ENCODE measurements at places on chromosomes 3 and 15.

DNA sequence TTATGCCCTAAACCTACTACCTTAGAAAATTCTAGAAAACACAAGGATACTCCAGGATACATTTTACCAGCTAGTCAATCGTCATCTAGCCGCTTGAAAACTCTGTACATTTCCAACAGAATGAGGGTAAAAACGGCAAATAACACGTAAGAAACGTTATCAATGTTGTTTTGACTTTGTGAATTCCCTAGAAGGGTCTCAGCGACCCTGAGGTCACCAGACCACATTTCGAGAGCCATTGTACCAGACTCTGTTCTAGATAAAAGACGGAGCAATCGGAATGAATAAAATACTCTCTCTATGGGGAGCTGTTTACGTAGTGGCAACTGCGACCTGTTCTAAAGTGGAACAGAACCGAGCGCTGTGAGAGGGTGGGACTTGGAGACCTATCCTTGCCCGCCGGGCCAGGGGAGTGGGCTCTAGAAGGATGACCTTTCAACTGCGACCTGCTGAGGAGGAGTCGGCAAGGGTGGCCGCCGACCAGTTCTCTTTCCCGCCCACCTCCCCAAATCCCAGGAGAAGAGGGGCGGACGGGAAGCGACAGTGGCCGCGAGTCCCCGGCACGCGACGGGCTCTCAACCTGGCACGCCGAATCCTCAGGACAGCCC lies 778 bp upstream of the AP4E1 start:
- DNase-seq, result peak; percentile 52

DNA sequence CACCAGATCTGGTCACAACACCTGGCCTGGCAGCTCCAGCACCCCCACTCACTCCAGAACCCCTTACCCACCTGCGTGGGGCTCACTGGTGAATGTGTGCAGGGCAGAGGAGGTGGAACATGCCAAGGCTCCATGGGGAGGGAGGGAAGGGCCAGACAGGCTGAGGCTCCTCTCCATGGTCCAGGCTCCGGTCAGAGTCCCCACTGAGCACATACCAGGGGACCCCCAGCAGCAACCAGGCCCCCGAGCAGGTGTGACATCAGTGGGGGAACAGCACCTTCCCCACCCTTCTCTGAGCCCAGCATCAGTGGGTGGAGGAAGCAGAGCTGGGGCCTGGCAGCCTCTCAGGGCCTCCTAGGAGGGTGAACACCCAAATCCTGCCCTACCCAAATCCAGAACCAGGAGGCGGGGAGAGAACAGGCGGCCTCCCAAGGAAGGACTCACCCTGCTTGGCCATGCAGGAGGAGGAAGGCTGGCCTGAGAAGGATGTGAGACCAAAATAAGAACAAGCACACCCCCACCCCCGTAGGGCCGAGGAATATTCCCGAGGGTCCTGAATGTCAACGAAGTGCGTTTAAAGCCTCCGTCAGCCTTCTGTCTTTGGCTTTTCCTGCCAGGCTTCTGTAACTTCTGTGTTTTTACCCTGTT lies 1.1 kb upstream of the GP9 start:
- DNase-seq, result no peak

DNA sequence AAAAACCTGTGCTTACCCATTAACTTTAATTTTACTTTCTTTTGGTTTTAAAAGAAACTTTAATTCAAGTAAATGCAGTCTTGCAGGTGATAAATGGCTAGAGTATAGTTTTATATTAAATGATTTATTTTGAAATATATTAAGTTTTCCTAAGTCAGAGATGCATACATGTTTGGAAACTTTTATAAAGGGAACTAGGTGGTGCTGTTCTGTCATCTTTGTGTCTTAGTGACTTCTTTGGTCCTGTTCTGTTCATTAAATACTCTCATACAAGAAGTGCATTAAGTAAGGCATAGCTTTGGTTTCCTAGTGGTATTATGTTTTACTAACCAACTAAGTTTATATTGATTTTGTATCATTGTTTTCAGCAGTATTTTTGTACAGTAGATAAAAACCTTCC lies 15.6 kb downstream of the CADM2 start:
- no peak for DNase-seq

DNA sequence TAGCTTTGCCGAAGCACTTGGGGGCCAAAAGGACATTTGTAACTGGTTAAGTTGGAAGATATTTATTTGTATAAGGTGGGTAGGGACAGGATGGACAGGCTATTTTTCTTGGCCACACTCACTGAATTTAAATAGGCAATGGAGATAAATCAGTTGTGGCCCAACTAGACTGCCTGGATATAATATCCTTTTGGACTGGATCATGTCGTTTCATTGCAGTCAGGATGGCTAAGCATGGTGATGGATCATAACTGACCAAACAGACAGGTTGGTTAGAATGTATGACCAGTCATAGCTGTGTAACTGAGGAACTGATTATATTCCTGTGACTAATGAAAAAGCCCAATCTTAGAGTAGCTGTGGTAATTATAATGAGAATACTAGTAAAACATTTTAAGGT lies 284.0 kb downstream of the LPP start:
- DNase-seq, result no peak

GRCh38 chr3:119944091-119944490 lies 150.2 kb downstream of the GSK3B start:
- DNase-seq, result no peak

DNA sequence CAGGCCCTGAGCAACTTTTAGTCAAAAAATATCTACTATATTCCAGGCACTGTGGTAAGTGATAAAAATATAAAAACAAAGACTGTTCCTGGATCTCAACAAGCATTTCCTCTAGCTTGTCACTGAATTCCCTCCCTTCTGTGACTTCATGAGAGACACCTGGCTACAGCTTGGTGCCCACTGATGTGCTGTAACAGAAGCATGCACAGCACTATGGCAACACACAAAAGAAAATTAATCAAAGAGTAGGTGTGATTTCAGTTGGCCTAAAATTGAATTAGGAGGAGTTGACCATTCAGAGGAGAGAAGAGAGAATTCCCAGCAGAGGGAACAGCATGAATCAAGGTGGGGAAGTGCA lies 158.9 kb upstream of the LPP start:
- no peak for DNase-seq

- no peak for DNase-seq
Observed at GRCh38 chr15:78750566-78750965, 60.7 kb downstream of the ADAMTS7 start.

GRCh38 chr15:79078763-79079410 lies 11.7 kb downstream of the RASGRF1 start:
- DNase-seq, result no peak

- DNase-seq, result no peak
Observed at GRCh38 chr15:34994925-34995324, 6.8 kb upstream of the ZNF770 start.

DNA sequence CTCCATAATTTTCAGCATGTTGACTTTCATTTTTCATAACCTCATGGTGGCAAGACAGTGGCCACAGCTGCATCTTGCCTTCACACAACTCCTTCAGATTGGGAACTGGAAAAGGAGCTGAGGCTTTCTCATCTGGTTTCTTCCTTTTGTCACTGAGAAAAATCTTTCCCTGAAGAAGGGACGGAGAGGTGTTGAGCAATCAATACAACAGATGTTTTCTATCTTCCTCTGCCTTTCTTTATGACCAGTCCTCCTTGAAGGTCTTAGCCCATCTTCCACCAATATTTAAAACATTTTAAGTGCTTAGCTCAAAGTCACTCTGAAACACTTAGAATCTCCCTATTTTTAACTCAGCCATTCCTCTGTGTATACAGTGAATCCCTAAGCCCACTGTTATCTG lies 11.9 kb downstream of the ZNF660 start:
- no peak for DNase-seq

- no peak for DNase-seq
Observed at GRCh38 chr3:143367171-143367570, 247.6 kb downstream of the CHST2 start.

- DNase-seq, result no peak
Observed at GRCh38 chr3:25292595-25292994, 135.5 kb upstream of the RARB start.

- no peak for DNase-seq
Observed at GRCh38 chr3:186315581-186316354, 46.3 kb downstream of the DGKG start.

GRCh38 chr3:192884777-192885773 lies 32.6 kb downstream of the MB21D2 start:
- peak; percentile 66 for DNase-seq

DNA sequence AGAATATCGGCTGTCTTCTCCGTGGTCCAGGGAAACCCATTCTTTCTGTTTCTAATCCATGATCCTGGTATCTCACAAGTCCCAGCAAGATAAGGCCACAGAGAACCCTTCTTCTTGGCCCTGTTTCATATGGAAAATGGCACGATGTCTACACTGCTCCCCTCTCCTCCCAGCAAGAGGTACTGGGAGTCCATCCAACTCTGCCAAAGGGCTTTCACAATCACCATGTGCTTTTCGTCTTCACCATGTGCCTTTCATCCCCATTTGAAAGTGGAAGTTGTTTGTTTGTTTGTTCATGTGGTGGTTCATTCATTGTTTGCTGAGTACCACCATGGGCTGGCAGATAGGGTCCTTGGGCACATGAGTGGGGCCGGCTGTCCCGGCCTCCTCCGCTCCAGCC lies 5.5 kb downstream of the ITIH3 start:
- DNase-seq, result no peak

DNA sequence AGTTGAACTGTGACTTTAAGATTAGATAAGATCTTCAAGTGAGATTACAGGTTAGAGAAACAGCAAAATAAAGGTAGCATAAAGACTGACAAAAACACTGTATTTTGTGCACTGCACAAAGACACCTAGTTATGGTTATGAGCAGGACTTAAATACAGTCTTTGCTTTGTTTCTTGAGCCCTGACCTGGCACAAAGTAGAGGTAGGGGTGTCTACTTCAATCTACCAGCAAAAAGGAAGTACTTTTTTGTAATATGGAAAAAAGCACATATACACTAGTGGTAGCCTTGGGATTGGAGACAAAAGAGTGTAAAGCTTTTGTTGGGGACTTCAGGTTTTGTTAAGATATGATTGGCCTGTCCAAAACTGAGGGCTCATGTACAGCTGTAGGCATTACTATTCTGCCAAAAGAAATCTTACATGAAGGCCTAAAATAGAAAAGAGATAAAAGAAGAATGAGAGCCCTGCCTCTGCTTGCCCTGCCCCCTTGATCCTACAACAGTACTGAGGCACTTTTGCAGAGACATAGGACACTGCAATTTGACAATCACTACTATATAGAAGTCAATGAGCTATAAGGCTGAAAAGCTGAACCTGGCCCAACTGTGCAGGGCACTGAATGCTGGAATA lies 194.3 kb downstream of the CBLB start:
- no peak for DNase-seq

GRCh38 chr3:157816896-157817295 lies 289.3 kb downstream of the SHOX2 start:
- DNase-seq, result no peak

DNA sequence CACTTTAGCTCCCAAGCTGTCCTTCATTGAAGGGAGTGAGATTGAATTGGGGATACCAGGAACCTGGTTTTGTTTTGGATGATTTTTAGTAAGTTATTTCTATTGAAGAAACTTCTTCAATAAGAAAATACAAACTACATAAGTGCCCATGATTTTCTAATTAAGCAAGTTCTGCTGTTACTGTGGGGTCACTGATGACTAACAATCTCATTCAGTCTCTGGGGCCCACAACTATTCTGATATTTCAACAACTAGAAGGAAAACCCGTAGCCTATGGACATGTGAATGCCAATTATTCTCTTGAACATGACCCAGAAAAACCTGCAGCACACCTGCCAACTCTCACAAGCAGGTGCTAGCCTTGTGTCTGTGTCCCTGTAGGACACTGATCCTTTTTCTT lies 184.6 kb downstream of the DCLK3 start:
- DNase-seq, result no peak

DNA sequence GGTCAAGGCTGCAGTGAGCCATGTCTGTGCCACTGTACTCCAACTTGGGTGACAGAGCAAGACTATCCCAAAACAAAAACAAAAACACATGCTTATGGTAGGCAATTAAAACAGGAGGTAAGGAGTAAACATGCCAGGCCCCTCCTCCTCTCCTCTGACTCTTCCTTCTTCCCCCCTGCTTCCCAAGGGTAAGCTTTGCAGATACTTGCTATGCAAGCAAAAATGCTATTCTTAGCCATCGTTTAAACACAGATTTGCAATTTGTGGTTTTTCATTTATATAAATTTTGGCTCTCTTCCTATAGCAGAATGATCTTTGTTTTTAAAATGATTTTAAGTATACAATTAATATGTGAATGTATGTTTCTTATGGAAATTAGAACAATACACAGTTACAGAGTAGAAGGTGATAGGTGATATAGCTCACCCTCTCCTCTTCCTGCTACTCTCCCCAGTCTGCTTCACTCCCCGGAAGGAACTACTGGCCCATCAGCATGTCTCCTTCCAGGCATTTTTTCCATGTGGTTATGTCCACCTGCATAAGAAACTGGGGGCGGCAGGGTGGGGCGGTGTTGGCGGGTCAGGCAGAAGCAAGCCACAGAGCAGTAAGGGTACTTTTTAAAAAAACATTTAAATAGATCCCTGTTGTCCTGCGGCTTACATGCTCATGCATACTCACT lies 42.1 kb downstream of the IGF1R start:
- no peak for DNase-seq

DNA sequence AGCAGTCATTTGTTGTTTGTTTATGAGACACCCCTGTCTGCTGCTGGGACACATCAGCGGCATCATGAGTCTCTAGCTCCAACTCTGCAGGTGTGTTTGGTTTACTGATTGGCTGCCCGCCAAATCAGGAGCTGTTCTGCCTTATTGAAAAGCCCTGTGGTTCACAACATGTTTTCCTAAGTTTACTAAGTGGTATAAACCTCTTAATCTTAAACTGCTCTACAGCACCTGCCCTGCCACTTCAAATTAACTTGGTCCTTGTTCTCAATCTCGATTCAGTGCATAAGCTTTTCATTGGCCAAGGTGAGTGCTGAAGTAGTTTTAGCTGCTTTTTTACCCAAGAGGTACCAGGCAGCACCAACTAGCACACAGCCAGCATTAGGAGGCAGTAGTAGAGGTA lies 77.8 kb upstream of the WDR72 start:
- DNase-seq, result peak; percentile 78
